Gastrocnemius medialis (tissue), 4 donors: ENCODE measurements at places on chromosomes 4 and X.
A peak's percentile ranks its signal among the peaks of the same experiment; 100 is the strongest.

GRCh38 chrX:102610905-102611304, 11.6 kb downstream of the ARMCX5 start:
- DNase-seq: no peak

DNA sequence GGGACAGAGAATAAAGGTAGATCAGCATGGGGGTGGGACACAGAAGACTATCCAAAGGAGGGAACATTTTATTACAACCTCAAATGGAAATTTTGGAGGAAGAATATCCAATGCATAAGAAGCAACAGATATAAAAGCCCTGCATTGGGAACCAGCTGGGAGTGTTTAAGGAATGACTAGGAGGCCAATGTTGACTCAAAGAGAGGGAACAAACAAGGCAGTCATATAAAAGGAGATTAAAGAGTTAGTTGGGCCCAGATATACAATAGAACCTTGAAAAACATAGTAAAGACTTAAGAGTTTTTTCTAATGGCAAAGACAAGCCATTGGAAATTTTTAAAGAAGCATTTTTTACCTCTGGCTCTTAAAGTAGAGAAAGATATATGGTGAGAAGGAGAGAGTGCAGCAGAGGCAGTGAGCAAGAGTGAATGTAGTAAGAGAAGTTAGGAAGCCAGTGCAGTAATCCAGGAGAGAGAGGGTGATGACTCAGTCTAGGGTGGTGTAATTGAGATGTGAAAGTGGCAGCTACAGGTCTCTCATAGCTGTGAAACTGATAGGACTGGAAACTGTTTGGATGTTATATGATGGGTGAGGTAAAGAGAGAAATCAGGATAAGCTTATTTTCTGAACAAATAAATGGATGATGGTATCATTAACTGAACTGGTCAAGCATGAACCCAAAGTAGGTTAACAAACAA, 182.2 kb upstream of the ATOH1 start:
- DNase-seq: no peak

DNA sequence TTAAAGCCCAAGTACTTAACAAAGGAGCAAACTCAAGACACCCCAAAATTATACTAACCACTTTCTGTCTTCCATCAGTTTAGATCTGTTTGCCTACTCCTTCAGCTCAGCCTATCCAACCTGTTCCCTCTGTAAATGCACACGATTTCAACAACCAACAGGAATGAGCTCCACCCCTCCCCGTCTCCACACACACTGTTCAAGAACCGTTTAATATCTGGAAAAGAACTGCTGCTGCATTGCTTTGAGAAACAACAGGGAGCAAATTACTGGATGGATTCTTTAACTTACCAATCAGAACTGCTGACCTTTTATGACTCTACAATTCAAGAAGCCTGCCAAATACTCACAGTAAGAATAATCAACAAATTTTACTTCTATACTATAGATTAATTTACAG, 87.0 kb downstream of the FBXW7 start:
- no peak for DNase-seq

DNA sequence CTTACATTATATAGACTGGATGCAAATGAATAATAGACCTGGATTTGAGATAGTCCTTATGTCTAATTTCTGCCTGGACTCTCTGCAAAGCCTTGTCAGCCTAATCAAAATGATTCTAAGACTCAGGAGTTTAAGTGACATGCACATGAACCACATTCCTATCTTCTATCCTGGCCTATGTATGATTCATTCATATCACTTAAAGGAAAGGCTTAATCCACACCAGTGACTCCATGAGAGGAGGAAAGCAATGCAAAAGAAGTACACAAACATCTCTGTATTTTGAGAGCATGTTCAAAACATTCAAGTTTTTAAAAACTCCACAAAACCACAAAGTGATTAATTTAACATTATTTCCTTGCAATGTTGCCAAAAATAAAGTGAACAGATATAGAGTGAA, 14.6 kb downstream of the AMOT start:
- no peak for DNase-seq

DNA sequence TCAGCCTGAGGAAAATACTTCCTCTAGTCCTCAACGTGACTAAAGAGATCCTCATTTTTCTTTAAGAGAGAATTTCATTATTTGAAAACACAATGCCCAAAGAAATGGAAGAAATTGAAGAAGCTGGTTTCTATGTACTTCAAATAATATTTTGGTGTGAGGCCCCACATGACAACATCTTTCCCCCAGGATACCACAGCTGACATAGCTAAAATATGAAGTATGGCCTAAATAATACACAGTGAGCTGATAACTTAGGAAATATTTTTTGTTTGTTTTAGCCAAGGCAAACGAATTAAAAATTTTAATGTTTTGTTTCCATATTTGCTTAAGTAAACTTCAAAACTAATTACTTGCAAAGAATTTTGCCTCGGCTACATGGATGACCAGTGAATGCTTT, 149.2 kb downstream of the CBR4 start:
- no peak for DNase-seq

DNA sequence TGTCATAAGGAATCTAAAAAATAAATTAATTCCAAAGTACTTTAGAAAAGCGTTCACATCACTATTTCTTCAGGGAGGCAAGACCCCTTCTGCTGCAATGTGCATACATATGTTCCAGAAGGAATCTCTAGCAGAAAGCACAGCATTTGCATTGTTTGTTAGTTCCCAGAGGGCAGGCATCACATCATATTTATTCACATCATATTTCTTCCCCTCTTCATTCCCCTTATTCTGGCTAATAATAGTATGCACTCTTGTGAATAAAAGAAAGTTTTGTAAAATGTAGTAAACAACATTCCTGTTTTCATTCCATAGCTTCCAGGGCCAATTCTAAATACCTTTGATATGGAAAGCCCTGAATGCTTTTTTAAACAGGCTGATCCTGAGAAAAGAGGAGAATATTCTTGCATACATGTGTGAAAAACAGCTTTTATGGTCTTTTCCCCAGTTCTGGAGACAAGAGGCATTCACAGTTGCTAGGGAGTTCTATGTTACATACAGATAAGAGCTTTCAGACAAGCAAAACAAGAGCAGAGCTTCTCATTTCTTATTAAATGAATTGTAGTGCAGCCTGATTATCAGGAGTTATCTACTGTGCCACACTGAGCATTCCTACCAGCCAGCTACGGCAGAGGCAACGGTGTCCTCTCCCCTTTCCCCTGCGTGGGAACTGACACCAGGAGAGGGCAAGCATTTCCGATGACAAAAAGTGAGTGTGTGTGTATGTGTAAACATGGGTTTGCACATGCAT, 15.2 kb downstream of the GATB start:
- no peak for DNase-seq

DNA sequence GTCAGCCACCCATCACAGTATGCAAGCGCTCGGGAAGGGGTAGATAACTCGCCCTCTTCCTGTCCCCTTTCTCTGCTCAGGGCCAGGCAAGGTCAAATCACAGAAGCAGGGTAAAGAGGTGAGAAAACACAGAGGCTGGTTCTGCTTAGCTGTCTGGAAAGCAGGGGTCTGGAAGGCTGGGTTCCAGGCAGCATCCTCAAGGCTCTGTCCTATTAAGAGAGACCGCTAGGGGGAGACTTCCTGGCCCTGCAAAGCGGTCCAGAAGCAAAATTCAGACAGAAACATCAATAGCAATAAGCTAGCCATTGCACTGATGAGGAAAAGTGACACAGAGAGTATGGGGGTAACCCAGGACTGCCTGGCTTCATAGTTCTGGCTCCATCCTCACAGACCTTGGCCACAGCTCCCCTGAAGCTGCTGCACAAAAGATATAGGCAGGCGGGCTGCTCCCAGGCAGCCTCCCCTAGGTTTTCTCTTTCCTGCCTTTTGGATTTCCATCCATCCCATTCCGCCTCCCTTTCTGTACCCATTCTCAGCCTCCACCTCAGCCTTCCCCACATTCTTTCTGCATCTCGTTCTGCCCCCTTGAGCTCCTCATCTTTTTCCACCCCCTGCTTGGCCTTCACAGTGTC, 308.5 kb downstream of the EVC2 start:
- DNase-seq: no peak

DNA sequence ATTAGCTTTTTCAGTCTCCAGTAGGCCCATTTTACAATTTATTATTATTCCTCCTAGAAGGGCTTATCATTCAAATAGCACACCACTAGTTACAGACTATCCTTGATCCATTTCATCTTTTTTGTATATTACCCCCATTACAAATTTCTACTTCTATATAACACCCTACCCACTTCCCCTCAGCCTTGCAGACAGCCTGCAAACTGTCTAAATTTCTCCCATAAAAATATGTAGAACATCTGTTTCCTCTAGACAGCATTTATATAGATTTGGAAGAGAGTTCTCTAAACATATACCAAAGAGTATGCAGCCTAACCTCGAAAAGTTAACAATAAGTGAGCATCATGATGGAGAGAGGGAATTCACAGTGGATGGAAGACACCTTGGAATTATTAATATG, 30.8 kb downstream of the COMMD8 start:
- no peak for DNase-seq

GRCh38 chr4:168622600-168622999, 125.7 kb downstream of the PALLD start:
- DNase-seq: no peak

GRCh38 chr4:15479089-15479912, 9.6 kb downstream of the CC2D2A start:
- no peak for DNase-seq

- DNase-seq: no peak
Observed at GRCh38 chrX:68121371-68121770, 311.9 kb downstream of the OPHN1 start.

DNA sequence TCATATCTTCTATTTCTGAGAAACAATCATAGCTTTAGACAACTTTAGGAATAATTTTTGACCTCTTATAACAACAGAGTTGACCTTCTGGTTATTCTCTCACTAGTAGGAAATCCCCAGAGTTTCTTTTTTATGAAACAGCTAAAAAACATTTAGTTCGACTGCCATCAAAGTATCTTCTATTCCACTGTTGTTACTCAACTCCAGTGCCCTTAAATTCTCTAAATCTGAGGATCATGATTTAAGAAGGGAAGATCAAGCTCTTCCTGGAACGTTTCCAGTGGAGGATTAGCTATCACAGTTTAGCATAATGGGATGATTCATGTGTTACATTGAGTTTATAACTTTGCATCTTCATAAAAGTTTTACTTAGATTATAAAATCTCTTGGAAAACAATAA, 134.9 kb upstream of the VEGFC start:
- DNase-seq: no peak

- DNase-seq: no peak
Observed at GRCh38 chr4:171676555-171677215, 136.5 kb upstream of the GALNTL6 start.

- no peak for DNase-seq
Observed at GRCh38 chr4:121146530-121146929, 17.6 kb downstream of the TNIP3 start.

DNA sequence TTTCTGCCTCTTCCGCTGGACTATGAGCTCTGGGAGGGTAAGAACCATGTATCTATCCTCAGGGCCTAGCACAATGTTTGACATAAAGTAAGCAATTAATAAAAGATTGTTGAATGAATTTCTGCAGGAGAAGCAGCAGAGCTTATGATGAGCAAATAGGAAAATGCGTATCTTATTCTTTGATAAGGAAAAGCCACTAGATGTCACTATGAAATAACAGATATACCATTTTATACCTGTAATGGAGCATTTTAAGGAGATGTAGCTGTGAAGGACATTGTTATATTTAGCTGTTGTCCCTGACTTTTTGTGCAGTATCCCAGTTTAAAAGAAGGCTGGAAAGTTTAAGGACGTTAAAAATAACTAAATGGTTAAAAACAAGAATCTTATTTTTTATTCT, 147.2 kb upstream of the MBNL3 start:
- no peak for DNase-seq

GRCh38 chr4:80678413-80678812, 342.9 kb downstream of the CFAP299 start:
- DNase-seq: no peak

- DNase-seq: peak; percentile 35
Observed at GRCh38 chr4:140256335-140256734, 102.4 kb upstream of the MAML3 start.

GRCh38 chrX:28016823-28017222, 35.6 kb upstream of the DCAF8L1 start:
- no peak for DNase-seq

- DNase-seq: no peak
Observed at GRCh38 chr4:175540151-175540550, 271.9 kb downstream of the GPM6A start.

DNA sequence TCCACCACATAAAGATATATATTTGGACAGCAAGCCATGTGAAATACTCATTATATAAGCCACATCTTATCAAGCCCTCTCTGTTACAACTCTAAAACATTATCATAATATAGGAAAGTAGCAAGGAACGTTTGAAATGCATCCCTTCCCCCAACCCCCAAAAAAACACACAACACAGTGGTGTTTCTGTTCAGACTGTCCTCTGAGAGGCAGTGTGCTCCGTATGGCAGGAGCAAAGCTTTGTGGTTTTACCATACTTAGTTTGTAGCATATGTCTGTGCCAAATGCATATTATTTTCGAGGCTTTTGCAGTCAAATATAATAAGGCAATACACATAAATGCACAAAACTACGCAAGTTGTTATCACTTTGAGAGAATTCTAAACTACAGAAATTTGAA, 194.2 kb downstream of the RAPGEF2 start:
- no peak for DNase-seq

DNA sequence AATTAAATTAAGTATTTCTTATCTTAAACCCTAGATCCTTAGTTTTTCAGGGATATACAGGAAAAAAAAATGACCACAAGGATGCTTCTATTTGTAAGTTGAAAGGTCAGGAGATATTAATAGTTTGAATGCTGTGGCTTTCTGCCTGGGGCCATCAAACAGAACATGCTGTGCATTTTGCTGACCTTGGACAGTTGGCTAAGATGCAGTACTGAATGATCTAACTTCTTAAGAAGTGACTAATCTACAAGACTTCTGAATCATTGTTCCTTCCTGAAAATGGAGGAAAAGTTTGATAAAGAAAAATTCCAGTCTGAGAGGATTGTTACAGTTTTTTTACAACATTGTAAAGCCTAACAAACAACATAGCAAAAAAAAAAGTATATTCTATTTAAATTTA, 237.8 kb upstream of the JADE1 start:
- DNase-seq: peak; percentile 49

GRCh38 chr4:6115746-6116586, 84.4 kb downstream of the JAKMIP1 start:
- DNase-seq: no peak

GRCh38 chr4:183468210-183469095, 24.0 kb downstream of the CDKN2AIP start:
- DNase-seq: no peak

GRCh38 chr4:139685180-139685579, 19.6 kb downstream of the MGST2 start:
- DNase-seq: no peak

DNA sequence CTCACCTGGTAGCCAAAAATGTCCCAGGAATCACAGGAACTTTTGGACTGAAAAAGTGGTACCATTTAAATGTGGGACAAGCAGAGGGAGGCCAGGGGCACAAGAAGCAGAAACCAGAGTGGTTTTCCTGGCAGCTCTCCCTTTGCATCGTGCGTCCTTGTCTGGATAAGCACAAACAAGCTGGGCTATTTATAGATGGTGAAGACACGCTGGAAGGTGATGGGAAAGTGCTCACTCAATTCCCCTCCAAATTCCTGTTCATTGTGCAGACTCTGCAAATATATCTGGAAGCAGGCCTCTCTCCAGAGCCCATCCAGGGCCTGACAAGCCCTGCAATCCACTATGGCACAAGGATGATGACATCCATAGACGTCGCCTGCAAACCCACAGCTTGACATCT, 63.6 kb upstream of the MAP3K15 start:
- no peak for DNase-seq
